GM12891 (cell line): ENCODE measurements at places on chromosomes 11 and 22.

DNA sequence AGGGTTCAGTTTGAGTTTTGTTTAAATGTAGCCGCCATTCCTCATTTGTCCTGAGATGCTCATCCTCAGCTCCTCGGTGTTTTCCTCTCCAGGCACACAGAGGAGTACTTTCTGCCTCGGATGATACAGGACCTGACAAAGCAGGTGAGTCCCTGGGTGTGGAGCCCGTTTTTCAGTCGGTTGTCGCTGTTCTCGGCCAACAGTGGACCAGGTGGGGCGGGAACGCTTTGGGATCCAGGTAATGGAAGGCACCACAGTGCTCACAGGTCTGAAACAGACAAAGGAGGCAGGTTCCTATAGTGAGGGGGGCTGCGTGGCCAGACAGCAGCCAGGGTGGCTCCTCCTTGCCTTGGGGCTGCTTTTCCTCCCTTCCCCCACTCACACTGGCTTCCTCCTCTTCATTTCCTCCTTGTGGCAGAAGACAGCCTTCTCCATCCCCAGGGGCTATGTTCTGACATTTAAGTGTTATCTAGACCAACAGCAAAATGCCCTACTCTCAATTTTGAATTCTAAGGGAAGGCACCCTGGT lies 19.4 kb downstream of the NADSYN1 start:
- no peak for DNase-seq

DNA sequence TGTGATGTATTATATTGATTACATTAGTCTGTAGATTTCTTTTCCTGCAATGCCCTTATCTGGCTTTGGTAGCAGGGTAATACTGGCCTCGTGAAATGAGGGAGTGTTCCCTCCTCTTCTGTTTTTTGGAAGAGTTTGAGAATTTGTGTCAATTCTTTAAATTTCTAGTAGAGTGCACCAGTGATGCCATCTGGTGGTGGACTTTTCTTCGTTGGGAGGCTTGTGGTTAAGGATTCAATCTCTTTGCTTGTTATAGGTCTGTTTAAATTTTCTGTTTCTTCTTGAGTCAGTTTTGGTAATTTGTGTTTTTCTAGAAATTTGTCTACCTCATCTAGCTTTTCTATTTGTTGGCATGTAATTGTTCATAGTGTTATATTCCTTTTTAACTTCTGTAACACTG lies 18.9 kb downstream of the SHANK3 start:
- DNase-seq: no peak

DNA sequence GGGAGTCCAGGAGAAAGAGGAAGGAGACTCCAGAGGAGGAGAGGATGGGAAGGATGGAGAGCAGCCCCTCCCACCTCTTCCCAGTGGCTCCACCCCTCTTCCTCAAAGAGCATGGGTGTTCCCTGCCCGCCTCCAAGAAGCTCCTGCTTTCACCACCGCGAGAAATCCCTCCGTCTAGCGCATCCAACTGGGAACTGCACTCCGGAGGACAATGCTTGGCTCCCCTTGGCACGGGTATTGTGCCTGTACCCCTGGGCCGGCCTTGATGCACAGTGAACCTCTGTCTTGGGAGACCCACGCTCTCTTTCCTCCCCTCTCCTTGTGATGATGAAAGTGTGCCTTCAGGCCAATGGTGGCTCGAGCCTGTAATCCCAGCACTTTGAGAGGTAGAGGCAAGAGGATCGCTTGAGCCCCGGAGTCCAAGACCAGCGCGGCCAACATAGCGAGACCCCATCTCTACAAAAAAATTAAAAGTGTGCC lies 14.9 kb upstream of the ADA2 start:
- no peak for DNase-seq

DNA sequence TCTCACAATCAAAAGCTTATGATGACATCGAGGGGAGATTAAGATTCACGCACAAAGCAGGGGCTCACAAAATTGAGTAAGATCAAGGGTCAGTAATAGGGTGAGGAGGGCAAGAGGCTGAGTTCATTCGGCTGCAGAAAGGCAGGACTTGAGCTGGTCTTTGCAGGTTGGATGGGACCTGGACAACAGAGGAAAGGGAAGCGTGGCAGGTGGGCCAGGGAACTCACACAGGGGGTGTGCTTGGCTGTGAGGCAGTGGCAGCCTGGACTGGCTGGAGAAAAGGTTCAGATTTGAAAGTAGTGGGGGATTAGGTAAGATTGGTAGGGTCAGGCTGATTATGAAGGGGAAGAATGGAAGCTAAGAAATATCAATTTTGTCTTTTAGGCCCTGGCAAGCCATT lies 161.6 kb downstream of the PKNOX2 start:
- no peak for DNase-seq

DNA sequence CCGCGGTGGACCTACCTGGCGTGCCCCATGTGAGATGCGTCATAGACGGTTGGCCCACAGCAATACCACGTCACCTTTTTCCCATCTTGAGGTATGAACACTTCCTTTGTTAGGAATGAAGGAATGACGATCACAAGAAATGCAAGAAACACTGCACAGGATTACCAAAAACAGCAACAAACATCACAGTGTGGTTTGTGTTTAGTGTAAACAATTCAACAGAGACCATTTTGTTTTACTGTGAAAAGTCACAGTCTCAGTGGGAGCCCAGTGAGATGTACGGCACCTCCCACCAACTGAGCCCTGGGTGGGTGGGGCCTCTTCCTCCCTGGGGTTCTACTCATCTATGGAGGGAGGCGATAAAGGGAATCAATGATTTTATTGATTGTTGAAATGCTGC lies 16.3 kb downstream of the CARS1 start:
- DNase-seq: no peak

GRCh38 chr11:133809569-133810491 lies 35.5 kb downstream of the SPATA19 start:
- DNase-seq: no peak

- DNase-seq: no peak
Measured at GRCh38 chr11:102664001-102664752, 39.0 kb upstream of the MMP20 start.

DNA sequence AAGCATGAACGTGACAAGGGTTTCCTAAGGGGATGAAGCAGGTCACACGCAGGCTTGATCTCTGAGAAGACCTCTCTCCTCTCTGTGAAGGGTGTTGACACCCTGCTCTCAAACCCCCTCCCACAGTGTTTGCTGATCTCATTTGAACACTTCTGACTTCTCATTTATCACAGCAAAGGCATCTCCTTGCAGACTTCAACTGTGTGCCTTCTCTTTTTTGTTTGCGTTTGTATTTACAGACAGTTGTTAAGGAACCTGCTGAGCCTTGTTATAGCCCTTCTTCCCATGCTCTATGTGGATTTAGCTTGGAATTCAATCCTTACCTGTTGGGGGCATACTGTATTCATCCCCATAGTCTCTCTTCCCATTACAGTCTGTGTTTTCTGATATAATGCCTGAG lies 206.5 kb downstream of the NELL1 start:
- DNase-seq: no peak

GRCh38 chr11:78993802-78994430 lies 419.3 kb upstream of the NARS2 start:
- no peak for DNase-seq

GRCh38 chr11:13183094-13183825 lies 94.3 kb upstream of the BMAL1 start:
- DNase-seq: no peak

DNA sequence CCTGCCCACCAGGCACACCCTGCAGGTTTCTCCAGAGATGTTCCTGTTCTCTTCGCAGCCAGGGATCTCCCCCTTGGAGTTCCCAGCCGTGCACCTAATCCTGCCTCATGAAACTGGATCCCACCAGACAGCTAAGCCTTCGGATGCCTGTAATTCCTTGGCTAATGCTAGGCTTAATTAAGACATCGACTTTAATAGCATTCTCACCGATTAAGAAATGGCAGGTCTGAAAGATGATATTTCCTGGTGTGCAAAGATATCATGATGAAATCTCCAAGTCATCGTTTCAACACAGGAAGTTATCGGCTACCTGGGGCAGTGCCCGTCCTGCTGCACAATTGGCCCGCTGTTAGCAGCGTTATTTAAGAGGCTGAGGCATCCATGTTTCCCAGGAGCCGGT lies 41.5 kb upstream of the CCND1 start:
- DNase-seq: no peak

- DNase-seq: no peak
Measured at GRCh38 chr22:32803020-32803737, 1.7 kb downstream of the TIMP3 start.

GRCh38 chr11:17607591-17608570 lies 60.8 kb downstream of the OTOG start:
- no peak for DNase-seq

GRCh38 chr11:74679513-74679865 lies 51.7 kb downstream of the CHRDL2 start:
- DNase-seq: no peak
